ENCODE measurements at places on chromosomes 16 and 17. TPM values are rescaled to one million over a fixed set of nuclear protein-coding genes. Genes with fewer than 3 reads are reported as not detected.

CTF1 gene
- 0.72 TPM for total RNA-seq

TEX19 gene
- total RNA-seq = not detected

MYH13 gene
- 0.11 TPM for total RNA-seq

MPP3 gene
- 3.1 TPM for total RNA-seq

HAS3 gene
- 5.1 TPM for total RNA-seq

ZSCAN10 gene
- total RNA-seq = 0.86 TPM

CDC42EP4 gene
- 65.3 TPM for total RNA-seq

TP53TG3F gene
- total RNA-seq = not detected

HOXB1 gene
- total RNA-seq = not detected

ABCC3 gene
- total RNA-seq = 226 TPM

ALOX15B gene
- 0.56 TPM for total RNA-seq

RND2 gene
- total RNA-seq = 0.56 TPM

HES7 gene
- not detected for total RNA-seq

TBC1D3B gene
- total RNA-seq = 4.5 TPM

PRSS33 gene
- not detected for total RNA-seq

NPIPB12 gene
- 24.6 TPM for total RNA-seq
